Activated CD4-positive, CD25-positive, alpha-beta regulatory T cell (primary cell): ENCODE measurements at places on chromosomes 6 and 20.

GRCh38 chr6:34243901-34244884 lies 4.6 kb downstream of the SMIM29 start:
- DNase-seq = no peak

DNA sequence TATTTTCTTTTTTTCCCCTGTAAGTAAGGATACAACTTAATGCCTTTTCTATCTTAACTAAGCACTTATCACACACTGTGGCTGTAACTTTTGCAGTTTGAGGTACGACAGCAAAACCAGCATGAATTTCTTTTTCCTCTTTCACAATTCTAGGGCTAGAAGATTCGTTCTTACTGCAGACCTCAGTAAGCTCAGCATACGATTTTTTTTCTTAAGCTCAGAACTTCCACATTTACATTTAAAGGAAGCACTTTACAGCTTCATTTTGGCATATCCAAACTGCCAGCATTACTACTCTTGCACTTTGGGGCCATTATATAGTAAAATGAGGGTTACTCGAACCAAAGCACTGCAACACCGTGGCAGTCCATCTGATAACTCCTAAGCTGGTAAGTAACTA lies 889 bp upstream of the CHMP4B start:
- no peak for DNase-seq

DNA sequence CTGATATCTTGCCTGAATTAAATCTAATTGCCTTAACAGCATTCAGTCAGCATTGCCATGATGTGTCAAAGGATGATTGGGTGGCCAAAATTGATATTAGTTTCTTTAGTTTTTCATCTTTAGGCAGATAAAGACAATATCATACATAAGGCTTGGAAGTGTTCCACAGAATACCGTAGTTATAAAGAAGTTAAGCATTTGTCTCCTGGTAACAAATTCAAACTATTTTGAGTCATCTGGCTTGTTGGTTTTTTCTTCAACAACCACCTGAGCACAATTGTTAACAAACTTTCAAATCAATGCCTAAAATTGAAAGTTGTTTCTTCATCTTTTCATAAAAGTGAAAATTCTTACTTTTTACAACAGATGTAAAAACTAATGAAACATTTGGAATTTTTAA lies 47.5 kb upstream of the ADGRF5 start:
- no peak for DNase-seq

- DNase-seq = no peak
Measured at GRCh38 chr6:82035526-82035925, 212.0 kb downstream of the IBTK start.

GRCh38 chr20:17748279-17748678 lies 48.5 kb downstream of the BANF2 start:
- no peak for DNase-seq

DNA sequence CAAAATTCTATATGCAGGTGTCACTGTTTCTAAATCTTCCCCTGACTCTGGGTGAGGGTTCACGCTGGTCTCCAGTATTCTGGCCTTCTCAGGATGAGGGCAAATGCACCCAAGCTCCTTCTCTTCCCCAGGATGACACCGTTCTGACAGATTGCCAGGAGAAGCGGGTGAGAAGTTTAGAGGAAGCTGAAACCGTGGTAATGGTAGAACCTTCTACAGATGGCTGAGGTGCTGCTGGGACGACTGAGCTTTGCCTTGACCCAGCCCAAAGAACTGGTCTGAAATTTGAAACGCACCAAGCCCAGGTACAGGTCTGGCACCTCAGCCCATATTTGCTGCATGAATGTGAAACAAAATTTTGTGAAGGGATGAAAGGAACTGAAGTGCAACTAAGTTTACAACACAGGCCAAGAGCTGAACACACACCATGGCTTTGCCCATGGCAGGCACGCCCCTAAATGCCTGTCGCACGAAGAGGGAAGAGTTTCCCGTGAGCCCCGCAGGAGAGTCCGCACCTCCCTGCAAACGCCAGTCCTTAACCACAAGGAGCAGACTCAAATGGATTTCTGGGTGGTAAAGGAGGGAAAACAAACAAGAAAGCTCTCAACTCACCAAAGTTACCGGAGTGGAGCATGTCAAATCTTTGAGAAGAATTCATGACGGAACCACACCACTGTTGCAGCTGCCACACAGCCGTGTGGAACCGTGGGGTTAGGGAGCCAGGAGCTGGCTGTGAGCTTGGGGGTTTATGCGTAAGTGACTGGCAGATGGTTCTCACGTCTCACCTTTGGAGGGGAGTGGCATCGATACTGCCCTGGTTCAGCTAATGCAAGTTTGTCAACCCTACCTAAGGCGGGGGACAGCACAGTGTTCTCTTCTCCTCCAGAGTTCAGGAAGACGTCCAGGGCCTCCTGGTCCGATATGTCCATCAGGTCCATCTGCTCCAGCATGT lies 138.9 kb downstream of the DTNBP1 start:
- no peak for DNase-seq

DNA sequence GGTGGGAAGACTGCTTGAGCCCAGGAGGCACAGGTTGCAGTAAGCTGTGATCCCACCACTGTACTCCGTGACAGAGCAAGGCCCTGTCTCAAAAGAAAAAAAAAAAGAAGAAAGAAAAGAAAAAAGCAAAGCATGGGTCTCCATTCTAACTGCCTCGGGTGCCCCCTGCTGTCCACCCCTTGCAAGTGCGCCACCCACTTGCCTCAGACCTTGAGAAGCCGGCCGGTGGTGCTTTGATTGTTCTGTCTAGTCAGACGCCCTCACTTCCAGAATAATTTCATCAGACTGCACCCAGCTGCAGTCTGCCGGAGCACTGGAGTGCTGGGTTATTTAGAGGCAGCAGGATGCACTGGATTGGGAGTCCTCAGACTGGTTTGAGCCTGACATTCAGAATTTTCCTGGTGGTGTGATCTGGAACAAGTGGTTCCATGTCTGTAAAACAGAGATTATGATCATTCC lies 17.6 kb upstream of the TM9SF4 start:
- DNase-seq = peak; percentile 48

DNA sequence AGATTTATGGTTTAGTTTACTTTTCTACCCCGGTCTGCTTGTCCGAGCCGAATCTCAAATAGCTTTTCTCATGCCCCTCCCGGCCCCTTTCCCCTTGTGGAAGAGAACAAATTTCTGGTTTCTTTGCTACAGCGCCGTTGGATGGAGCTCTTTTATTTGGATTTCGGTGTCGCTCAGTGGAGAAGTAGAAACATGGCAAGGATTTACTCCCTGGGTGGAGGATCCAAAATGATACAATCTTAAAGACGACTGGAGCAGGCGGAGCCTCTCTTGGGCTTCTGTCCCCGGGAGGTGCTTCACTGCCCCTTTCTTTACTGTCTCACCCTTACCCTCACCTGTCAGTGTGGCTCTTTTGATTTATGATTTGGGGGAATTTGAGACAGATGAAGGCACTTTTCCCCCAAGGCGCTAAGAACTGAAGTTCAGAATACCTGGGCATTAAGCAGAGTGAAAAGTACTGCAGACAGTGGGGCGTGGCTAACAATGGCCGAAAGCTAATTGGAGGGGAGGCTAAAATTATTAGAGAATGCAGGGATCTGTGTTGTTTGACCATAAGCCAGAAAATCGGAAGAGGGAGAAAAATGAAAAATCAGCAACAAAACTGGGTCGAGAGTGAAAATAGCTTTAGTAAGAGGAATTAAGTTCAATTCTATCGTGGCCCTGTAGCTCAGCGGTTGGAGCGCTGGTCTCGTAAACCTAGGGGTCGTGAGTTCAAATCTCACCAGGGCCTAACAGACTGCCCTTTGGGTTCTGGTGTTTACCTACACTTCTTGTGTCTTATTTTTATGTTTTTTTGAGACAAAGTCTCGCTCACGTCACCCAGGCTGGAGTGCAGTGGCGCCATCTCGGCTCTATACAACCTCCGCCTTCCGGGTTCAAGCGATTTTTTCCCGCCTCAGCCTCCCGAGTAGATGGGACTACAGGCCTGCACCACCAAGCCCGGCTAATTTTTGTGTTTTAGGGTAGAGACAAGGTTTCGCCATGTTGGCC lies 145.1 kb upstream of the ZNF184 start:
- DNase-seq = no peak

DNA sequence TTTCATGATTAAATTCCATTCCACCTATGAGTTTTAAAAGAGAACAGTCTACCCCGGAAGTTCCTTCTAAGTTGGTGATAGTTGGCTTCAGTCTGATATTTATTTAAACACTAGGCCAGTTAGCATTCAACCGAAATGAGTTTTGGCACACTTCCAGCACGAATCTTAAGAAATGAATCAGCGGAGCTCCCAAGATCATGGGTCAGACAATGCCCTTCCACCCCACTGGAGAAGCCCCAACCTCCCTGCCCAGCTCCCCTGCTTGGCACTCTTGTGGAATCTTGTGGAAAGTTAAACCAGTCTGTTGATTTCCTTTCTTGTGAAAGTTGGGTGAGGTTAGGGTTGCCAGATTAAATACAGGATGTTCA lies 64.3 kb downstream of the MKKS start:
- no peak for DNase-seq

DNA sequence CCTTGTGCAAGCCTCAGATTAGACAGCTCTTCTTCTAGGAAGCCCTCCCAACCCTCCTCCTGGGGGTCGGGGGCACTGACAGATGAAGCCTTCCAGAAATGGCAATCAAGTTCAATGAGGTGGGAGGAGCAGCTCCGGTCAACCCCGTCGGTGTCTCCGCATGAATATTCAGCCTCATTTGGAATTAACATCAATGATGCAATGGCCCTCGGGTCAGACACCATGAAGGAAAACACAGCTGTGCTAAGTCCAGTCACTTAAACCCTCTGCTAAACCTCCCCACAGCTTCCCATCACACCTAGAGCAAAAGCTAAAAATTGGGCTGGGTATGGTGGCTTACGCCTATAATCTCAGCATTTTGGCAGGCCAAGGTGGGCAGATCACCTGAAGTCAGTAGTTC lies 36.5 kb downstream of the ZNF217 start:
- no peak for DNase-seq

- DNase-seq = no peak
Measured at GRCh38 chr6:9455864-9456658, 958.8 kb downstream of the TFAP2A start.

GRCh38 chr6:167219967-167220512 lies 62.3 kb upstream of the GPR31 start:
- no peak for DNase-seq

DNA sequence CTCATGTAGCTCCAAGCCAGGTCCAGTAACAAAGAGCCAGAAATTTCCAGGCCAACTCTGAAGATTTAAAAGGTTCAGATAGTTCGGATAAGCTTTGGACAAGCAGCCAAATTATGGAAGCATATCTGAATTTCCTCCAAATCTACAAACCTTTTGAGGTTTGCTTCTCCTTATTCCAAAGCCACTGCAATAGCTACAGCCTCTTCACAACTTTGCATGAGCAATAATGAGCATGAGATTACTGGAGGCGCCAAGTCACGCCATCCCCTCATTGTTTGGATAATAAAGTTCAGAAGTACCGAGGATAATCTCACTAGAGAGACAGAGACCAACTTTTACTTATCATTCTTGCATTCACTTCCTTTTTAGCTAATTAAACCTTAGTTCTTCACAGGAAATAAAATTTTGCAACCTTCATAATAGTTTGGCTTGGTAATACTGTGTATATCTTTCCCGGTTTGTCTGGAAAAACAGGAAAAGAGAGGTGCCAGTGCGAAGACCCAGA lies 329.6 kb upstream of the RSPO3 start:
- DNase-seq = no peak

- no peak for DNase-seq
Measured at GRCh38 chr6:157343732-157344131, 20.4 kb upstream of the TMEM242 start.

DNA sequence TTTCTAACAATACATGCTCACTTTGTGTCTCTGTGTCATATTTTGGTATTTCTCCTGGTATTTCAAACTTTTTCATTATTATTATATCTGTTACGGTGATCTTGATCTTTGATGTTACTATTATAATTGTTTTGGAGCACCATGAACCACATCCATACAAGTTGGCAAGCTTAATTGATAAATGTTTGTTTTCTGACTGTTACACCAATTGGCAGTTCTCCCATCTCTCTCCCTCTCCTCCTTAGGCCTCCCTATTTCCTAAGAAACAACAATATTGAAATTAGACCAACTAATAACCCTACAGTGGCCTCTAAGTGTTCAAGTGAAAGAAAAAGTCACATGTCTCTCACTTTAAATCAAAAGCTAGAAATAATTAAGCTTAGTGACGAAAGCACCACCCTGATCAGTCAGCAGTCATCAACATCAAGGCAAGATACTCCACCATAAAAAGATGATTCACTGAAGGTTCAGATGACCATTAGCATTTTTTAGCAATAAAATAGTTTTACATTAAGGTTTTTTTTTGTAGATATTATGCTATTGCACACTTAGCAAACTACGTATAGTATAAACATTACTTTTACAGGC lies 61.5 kb downstream of the IBTK start:
- DNase-seq = no peak

DNA sequence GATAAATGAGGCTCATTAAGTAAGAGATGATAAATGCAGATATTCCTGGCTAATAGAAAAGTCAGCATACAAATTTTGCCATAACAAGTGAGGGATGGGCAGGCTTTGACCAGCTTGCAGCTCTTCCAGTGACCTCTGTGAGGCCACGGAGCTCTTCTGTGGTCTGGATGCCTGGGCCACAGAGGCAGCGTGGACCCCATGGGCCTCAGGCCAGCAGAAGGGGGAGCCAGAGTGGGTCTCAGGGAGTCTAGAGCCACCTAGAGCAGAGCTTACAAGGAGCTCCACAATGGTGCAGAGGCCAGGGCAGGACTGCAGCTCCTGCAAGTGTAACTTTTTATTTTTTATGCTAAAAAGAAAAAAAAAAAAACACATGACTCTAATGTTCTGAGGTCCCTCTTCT lies 165.1 kb downstream of the ARID1B start:
- DNase-seq = no peak

GRCh38 chr20:905396-905961 lies 10.7 kb downstream of the ANGPT4 start:
- no peak for DNase-seq

GRCh38 chr20:19528286-19529030 lies 229.6 kb upstream of the RIN2 start:
- no peak for DNase-seq

- DNase-seq = no peak
Measured at GRCh38 chr6:107443608-107444267, 15.6 kb downstream of the PDSS2 start.

DNA sequence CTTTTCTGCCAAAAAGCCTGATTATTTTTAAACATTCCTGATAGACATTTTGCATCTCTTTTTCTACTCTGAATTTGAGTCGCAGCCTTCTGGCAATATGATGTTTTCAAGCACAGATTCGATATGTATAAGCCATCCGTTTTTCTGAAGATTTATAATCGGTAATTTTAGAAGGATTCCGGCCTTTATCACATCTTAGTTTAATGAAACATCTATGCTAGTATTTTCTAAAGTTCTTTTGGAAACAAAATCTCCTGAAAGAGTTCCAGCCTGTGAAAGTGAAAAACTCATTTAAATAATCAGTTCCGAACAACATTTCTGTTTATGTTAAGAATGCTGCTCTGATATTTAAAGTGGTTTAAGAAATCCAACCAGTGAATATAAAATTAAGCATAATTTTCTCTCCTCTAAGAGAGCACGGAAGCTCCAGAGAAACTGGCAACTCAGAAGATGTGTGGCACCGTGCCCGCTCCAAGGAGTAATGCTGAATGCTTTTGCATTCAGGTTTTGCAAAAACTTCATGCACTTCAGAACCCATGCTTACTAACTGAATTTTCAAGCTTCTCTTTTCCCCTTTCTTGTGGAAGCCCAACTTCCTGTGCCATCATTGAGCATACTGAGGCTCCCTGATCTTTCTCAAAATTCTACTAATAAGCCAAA lies 20.7 kb downstream of the NDUFAF4 start:
- DNase-seq = no peak

- DNase-seq = no peak
Measured at GRCh38 chr20:6029538-6029937, 24.3 kb downstream of the LRRN4 start.
